ENCODE measurements at places on chromosomes 2 and 18. TPM values are rescaled to one million over a fixed set of nuclear protein-coding genes. Genes with fewer than 3 reads are reported as not detected.

TXNDC2 gene
- total RNA-seq = not detected

RIOK3 gene
- 77.2 TPM for total RNA-seq

ANKRD62 gene
- not detected for total RNA-seq

BMP10 gene
- not detected for total RNA-seq

BOK gene
- 21.7 TPM for total RNA-seq

CHST9 gene
- not detected for total RNA-seq

SPP2 gene
- not detected for total RNA-seq

CCL20 gene
- 3.0 TPM for total RNA-seq

TTL gene
- 82.1 TPM for total RNA-seq

MERTK gene
- total RNA-seq = 0.46 TPM

CYP1B1 gene
- total RNA-seq = 0.78 TPM

ALPI gene
- not detected for total RNA-seq

VWA3B gene
- 0.09 TPM for total RNA-seq

HOXD8 gene
- 7.7 TPM for total RNA-seq

ARHGAP15 gene
- not detected for total RNA-seq

CHST10 gene
- 16.1 TPM for total RNA-seq

MC4R gene
- total RNA-seq = not detected

METTL8 gene
- 13.4 TPM for total RNA-seq

KLHL29 gene
- total RNA-seq = 4.2 TPM

TTC21B gene
- 44.2 TPM for total RNA-seq

All from smooth muscle cell of the umbilical artery (primary cell).